Breast epithelium (tissue), 4 donors: ENCODE measurements at places on chromosomes 4 and X. TPM values are rescaled to one million over a fixed set of nuclear protein-coding genes. Genes with fewer than 3 reads are reported as not detected.

- no peaks in the 10 kb centered on the region for H3K4me1 ChIP-seq
- peak within 1 kb of the TSS; percentile 94 for H3K27ac ChIP-seq
- H3K4me3 ChIP-seq = peak within 1 kb of the TSS; percentile 62
- DNase-seq = peak; percentile 96
- H3K27me3 ChIP-seq = no peaks in the 10 kb centered on the region
Observed at GRCh38 chr4:56435140-56435926, at the start of gene PPAT. TSS of gene PPAT (minus strand) at chr4:56435615. CDS start at chr4:56435477, 138 bp downstream.

GRCh38 chrX:68511255-68511654, 12.4 kb downstream of the YIPF6 start:
- H3K4me3 ChIP-seq = no peak overlapping the region
- H3K27me3 ChIP-seq = peaks cover 5% of the 10 kb centered on the region
- H3K36me3 ChIP-seq = no peaks in the 10 kb centered on the region
- no peak for DNase-seq
- no peak overlapping the region for H3K27ac ChIP-seq
- no peaks in the 10 kb centered on the region for H3K4me1 ChIP-seq

Gene EDA
- total RNA-seq = 6.7 TPM

- DNase-seq = no peak
- H3K27ac ChIP-seq = no peak overlapping the region
- H3K36me3 ChIP-seq = no peaks in the 10 kb centered on the region
- H3K4me3 ChIP-seq = no peak overlapping the region
- no peaks in the 10 kb centered on the region for H3K27me3 ChIP-seq
- H3K4me1 ChIP-seq = no peaks in the 10 kb centered on the region
Observed at GRCh38 chr4:123046096-123046495, 123.7 kb upstream of the NUDT6 start.

Gene DTHD1
- total RNA-seq = 0.29 TPM

GRCh38 chrX:78092296-78092695, 11.8 kb upstream of the PGK1 start:
- H3K27me3 ChIP-seq = peaks cover 25% of the 10 kb centered on the region
- DNase-seq = no peak
- no peaks in the 10 kb centered on the region for H3K4me1 ChIP-seq

Gene EXOC1
- 45.6 TPM for total RNA-seq

- H3K36me3 ChIP-seq = no peaks in the 10 kb centered on the region
- no peak for DNase-seq
- no peak overlapping the region for H3K4me3 ChIP-seq
- no peaks in the 10 kb centered on the region for H3K4me1 ChIP-seq
- no peaks in the 10 kb centered on the region for H3K27me3 ChIP-seq
- no peak overlapping the region for H3K27ac ChIP-seq
Observed at GRCh38 chr4:13378973-13379759, 105.0 kb downstream of the RAB28 start.

Gene BEX1
- 0.66 TPM for total RNA-seq

GRCh38 chr4:166680796-166681195, 553.5 kb downstream of the SPOCK3 start:
- no peaks in the 10 kb centered on the region for H3K4me1 ChIP-seq
- no peak for DNase-seq
- no peaks in the 10 kb centered on the region for H3K27me3 ChIP-seq
- H3K4me3 ChIP-seq = no peak overlapping the region
- no peak overlapping the region for H3K27ac ChIP-seq

Gene SGMS2
- 47.2 TPM for total RNA-seq

GRCh38 chrX:40179283-40179682, 81.5 kb upstream of the BCOR start:
- DNase-seq = no peak
- H3K27ac ChIP-seq = no peak overlapping the region
- H3K4me3 ChIP-seq = no peak overlapping the region

Gene GAGE1
- not detected for total RNA-seq

DNA sequence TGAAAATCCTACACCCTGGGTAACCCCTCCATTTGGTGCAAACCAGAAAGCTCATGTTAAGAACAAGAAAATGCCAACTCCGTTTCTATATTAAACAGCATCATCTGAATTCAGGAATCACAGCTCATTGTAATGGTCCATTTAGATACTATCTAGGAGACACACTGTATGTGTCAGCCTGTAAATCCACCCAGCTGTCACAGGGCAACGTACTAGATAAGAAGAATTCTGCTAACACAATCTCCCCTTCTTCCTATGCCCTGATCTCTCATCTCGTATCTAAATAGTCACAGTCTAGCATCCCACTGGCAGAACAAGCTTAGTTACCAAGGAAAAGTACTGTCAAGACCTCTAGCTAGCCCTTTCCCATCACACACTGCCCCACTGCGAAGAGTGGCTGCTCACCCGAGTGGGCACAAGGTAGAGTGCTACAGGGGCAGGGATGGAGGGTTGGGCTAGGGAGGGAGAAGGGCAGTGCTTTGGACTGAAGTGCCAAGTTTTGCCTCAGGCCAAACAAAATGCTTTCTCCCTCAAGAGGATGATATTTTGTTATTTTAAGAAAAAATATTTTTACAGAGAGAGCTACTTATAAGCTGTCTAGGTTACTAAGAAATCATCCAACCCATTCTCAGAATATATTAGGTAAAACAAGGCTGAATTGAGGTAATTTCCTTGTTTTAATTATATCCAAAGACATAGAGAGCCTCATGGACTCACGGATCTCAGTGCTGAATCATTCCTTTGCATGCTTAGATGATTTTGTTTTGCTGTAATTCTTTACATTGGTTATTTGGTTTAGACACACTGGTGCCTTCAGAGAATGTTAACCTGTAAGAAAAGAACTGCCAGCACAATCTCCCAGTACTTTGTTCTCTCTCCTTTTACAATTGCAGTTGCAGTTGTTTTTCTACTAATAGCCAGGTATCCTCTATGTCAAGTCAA, 196.6 kb downstream of the PRDM5 start:
- no peaks in the 10 kb centered on the region for H3K36me3 ChIP-seq
- no peak for DNase-seq
- no peak overlapping the region for H3K27ac ChIP-seq
- H3K4me3 ChIP-seq = no peak overlapping the region
- no peaks in the 10 kb centered on the region for H3K4me1 ChIP-seq

DNA sequence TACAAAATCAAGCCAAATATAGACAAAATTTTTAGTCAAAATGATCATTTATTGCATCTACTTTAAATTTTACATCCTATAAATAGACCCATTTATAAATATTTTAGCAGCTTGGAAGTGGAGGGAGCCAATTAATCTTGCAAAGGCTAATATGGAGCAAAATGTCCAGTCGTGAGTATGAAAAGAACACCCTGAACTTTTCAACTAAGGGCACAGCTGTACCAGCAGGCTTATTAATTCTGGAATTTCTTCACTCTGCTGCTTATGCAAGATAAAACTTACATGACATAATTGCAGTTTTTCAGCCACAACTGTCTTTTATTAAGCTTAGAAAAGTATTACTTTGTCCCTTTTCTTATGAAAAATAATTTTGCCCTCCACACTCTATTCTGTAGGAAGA, 22.9 kb upstream of the USP53 start:
- H3K27ac ChIP-seq = no peak overlapping the region
- no peaks in the 10 kb centered on the region for H3K4me1 ChIP-seq
- DNase-seq = no peak
- no peaks in the 10 kb centered on the region for H3K36me3 ChIP-seq
- no peak overlapping the region for H3K4me3 ChIP-seq

DNA sequence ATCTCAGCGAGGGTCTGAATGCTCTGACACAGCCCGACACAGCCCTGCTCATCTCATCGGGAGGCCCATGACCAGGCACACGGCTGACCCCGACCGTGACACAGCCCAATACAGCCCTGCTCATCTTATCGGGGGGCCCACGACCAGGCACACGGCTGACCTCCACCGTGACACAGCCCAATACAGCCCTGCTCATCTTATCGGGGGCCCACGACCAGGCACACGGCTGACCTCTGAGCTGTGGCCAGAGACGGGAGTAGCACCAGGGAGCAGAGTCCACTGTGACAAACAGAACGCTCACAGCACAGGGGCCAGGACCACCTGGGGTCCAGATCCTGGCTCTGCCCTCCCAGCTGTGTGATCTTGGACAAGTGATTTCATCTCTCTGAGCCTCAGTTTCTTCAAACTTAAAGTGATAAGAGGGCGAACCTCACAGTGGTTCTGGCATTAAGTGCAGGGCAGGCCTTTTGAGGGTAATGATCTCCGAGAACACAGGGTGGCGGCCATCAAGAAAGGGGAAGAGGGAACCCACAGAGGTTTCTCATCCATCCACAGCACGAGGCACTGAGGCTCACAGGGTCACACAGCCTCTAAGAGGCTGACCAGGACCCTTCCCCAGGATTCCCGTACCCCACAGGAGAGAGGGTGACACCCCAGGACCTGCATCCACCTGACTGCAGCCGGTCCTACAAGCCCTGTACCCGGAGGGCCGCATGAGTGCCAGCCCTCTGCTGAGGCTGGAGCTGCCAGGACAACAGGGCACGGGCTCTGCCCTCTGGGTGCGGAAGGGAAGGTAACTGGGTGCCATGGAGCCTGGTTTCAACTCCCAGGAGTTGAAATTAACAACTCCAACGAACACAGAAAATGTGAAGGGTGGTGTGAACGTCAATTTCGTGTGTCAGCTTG, 60.1 kb downstream of the WFS1 start:
- no peak overlapping the region for H3K4me3 ChIP-seq
- no peaks in the 10 kb centered on the region for H3K4me1 ChIP-seq
- no peaks in the 10 kb centered on the region for H3K36me3 ChIP-seq

GRCh38 chrX:65072590-65072989, 96.3 kb upstream of the ZC4H2 start:
- H3K36me3 ChIP-seq = no peaks in the 10 kb centered on the region
- no peak overlapping the region for H3K4me3 ChIP-seq
- H3K27me3 ChIP-seq = peaks cover 3% of the 10 kb centered on the region
- DNase-seq = no peak

Gene MAGEA8
- not detected for total RNA-seq

GRCh38 chrX:16465081-16465876, 184.7 kb upstream of the S100G start:
- H3K27me3 ChIP-seq = no peaks in the 10 kb centered on the region
- no peak overlapping the region for H3K27ac ChIP-seq
- H3K4me3 ChIP-seq = no peak overlapping the region
- H3K4me1 ChIP-seq = no peaks in the 10 kb centered on the region
- H3K36me3 ChIP-seq = no peaks in the 10 kb centered on the region

DNA sequence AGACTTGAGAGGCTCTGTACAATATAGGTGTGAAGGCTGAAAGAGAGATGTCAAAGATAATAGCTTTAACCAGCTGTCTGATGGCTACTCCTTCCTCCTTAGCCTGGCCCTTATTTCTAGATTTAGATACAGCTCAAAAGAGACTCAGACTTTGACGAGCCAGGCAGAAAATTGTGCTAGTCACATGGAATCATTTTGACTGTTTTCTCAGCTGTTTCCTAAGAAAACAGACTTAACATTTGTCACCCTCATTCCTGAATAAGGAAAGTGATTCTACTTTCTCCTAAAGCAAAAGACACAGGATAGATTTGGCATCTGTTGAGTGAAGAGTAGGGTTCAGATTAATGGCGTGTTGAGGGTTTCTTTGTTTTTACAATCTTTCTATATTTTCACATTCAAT, 340.7 kb downstream of the DHX15 start:
- H3K4me3 ChIP-seq = no peak overlapping the region
- DNase-seq = no peak
- no peaks in the 10 kb centered on the region for H3K36me3 ChIP-seq
- no peaks in the 10 kb centered on the region for H3K27me3 ChIP-seq
- no peak overlapping the region for H3K27ac ChIP-seq
- H3K4me1 ChIP-seq = no peaks in the 10 kb centered on the region

- no peak overlapping the region for H3K27ac ChIP-seq
- H3K36me3 ChIP-seq = peaks cover 4% of the 10 kb centered on the region
- H3K27me3 ChIP-seq = no peaks in the 10 kb centered on the region
Observed at GRCh38 chr4:76168688-76169087, 20.5 kb upstream of the NUP54 start.

GRCh38 chr4:3689576-3690550, 76.3 kb upstream of the ADRA2C start:
- H3K27me3 ChIP-seq = no peaks in the 10 kb centered on the region
- H3K4me3 ChIP-seq = no peak overlapping the region

Gene ANAPC4
- total RNA-seq = 36.1 TPM

DNA sequence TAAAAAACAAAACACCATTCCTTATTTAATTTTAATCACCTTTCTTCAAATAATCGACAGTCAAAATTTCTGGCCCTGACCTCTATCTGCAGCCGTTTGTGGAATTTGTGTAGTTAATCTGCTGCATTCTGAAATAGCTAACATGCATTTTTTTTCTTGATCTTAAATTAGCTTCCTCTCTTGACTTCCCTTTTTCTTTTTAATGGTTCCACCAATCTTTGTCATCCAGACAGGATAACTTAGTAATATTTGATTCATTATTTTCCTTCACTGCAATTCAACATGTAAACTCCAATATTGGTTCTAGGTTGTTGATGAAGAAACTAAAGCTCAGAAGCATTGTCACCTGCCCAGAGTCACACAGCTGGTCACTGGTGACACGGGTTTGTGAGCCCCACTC, 77.3 kb downstream of the ARHGAP10 start:
- no peak overlapping the region for H3K4me3 ChIP-seq
- H3K27me3 ChIP-seq = no peaks in the 10 kb centered on the region
- no peak overlapping the region for H3K27ac ChIP-seq
- no peaks in the 10 kb centered on the region for H3K36me3 ChIP-seq
- DNase-seq = no peak
- no peaks in the 10 kb centered on the region for H3K4me1 ChIP-seq

DNA sequence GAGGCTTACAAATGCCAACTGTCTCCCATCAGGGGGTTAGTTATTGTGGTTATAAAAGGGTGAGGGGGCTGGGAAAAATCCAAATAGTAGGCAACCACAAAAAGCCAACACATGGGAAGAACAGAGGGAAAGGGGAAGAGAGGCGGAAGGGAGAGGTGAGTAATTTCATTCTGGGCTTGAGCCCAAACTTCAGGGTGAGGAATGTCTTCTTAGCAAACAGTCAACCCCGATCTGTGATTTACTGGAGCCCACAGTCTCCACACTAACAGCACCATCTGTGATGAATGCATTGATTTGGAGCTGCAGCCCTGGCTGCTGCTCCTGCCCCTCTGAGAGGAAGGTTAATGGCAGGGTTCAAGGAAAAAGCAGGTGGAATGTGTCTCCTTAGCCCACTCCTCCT, 162.2 kb upstream of the GPR101 start:
- no peak overlapping the region for H3K4me3 ChIP-seq
- no peaks in the 10 kb centered on the region for H3K27me3 ChIP-seq
- DNase-seq = no peak
- no peak overlapping the region for H3K27ac ChIP-seq
